HuH-7 (cell line): ENCODE measurements at places on chromosomes 2 and 18.

DNA sequence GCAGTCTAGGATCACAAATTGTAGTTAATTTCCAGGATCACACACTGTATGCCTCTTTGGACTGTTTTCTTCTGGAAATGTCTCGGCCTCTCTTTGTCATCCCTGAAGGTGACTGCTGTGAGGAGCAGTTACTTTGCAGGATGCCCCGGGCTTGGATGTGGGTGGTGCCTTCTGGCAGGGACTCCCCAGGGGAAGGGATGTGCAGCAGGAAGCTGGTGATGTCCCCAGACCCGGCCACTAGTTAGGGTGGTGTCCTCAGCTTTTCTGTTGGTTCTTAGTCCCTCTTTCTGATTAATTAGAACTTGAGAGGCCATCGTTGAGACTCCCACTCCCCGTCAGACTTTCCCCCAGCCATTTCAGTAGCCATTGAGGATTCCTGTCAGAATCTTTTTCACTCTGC lies 286.6 kb upstream of the HDAC4 start:
- DNase-seq = no peak

GRCh38 chr2:82656420-82656819 lies 1802.7 kb downstream of the SUCLG1 start:
- DNase-seq = no peak

DNA sequence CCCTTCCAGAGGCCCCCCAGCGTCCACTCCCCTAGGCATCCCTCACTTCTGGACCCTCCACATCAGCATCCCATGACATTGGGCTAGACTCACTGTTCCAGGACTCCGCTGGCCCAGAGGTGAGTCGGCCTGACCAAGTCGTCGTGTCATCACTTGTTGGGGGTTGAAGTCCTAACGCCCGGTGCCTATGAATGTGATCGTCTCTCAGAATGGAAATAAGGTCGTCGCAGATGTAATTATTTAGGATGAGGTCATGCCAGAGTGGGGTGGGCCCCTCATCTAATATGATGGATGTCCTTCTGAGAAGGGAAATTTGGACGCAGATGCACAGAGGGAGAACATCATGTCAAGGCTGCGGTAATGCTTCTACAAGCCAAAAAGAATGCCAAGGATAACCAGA lies 142.7 kb downstream of the AGAP1 start:
- no peak for DNase-seq

DNA sequence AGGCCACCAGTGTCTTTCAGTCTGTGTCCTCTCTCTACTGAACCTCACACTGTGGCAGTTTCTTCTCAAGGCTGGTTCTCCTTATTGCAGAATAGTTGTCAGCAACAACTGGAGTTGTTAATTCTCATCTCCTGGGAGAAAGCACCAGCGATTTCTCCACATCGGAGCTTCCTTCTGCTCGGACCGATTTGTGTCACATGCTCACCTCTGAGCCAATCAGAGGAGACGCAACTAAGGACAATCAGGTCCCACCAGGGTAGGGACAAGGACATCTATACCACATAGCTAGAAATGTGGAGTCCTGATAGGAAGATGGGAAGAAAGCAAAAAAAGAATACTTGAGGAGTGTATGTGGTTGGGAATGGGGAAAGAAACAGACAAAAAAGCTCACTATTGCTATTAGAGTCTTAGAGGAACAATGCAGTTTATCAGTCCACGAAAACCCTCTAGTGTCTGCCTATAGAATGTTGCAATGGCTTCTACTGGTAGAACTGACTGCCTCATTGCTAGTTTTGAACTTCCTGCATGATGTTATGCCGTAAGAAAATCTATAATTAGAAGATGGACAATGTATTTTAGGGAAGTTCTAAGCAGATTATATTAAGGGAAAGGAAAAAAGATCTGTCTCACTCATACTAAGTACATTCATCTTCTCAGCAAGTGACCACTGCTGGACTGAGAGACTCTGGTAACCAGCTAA lies 169.7 kb downstream of the CDCA7 start:
- DNase-seq = no peak

GRCh38 chr2:79511320-79511951 lies 1.4 kb upstream of the CTNNA2 start:
- DNase-seq = peak; percentile 37

DNA sequence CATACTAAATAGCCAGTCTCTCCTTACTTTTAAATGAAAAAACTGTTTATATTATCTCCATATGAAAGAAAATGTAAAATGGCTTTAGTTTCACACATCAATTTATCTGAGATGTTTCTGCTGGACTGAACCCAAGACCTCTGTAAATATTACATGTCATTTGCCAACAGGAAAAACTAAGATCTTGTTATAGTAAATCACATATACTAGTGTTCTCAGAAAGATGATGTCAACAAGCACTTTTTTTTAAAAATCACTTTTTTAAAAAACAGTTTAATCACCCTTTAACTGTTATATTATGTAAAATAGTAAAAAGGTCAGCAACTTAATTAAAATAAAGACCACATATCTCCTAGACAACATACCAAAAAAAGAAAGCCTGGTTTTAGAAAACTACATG lies 46.3 kb downstream of the PTPN2 start:
- no peak for DNase-seq

DNA sequence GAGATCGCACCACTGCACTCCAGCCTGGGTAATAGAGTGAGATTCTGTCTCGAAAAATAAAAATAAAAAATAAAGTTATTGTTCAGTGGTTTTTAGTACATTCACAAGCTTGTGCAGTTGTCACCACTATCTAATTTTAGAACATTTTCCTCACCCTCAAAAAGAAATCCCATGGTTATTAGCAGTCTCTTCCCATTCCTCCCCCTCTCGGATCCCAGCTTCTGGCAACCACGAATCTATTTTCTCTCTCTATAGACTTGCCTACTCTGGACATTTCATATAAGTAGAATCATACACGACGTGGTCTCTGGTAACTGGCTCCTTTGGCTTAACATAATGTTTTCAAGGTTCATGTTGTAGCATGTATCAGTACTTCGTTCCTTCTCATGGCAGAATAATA lies 38.6 kb downstream of the CABLES1 start:
- DNase-seq = no peak

DNA sequence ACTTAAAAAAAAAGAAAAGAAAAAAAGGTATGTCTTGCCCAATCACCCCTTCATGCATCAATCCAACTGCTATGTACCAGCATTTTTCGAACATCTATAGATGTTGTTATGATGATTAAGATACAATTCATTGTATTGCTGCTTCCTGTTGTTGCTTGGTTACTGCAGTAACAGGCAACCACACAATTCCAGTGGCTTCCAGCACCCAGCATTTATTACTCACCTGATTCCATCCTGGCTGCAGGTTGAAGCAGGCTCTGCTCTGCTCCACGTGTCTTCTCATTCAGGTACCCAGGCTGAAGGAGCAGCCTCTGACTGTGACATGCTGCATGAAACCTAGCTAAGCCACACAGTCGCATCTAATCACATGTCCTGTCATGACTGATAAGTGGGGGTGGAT lies 196.9 kb downstream of the INO80D start:
- DNase-seq = no peak

GRCh38 chr2:25552318-25552717 lies 121.1 kb downstream of the DTNB start:
- no peak for DNase-seq

DNA sequence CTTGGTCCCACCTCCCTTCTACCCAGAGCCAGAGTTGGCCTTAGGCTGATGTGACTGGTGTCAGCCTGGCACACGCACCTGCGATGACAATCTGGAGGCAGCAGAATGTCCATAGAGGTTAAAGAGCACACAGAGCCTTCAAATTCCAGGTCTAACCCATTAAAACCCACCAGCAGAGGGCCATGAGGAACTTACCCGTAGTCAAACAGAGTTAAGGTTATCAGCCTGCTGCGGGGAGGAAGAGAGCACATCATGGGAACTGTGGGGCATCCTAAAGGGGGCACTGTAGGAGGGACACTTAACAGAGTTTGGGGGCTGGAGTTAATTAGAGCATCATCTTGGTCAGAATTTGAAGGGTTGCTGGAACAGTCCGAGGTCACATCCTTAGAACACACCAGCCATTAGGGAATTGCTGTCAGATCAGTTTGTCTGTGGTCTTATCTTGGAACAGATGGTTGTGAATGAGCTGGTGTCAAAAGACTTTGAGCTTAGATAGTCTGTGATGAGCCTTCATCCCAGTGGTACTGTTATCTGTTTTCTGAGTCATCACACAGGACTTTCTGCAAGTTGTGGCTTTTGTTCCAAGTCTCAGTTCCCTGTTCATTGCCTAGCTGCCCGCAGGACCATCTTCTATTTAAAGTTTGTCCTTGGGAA lies 248.6 kb downstream of the LOXHD1 start:
- DNase-seq = peak; percentile 20

DNA sequence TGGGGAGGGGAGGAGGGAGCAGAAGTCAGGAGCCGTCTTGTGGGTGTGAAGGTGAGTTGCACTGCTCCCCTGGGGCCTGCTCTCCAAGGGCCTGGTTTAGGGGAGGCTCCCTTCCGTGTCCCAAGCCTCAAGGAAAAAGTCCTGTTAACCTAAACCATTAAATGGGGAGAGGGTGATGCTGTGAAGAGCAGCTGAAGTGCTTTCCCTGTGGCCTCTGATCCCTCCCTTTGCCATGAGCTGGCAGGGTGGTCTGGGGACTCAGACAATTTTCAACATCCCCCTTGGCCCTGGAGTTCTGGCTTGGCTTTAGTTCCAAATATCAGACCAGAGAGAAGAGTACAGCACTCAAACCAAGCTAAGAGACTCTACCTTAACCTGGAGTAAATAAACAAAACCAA lies 692 bp upstream of the POMC start:
- DNase-seq = no peak

- DNase-seq = no peak
Observed at GRCh38 chr2:48651158-48651790, 33.6 kb downstream of the GTF2A1L start.

DNA sequence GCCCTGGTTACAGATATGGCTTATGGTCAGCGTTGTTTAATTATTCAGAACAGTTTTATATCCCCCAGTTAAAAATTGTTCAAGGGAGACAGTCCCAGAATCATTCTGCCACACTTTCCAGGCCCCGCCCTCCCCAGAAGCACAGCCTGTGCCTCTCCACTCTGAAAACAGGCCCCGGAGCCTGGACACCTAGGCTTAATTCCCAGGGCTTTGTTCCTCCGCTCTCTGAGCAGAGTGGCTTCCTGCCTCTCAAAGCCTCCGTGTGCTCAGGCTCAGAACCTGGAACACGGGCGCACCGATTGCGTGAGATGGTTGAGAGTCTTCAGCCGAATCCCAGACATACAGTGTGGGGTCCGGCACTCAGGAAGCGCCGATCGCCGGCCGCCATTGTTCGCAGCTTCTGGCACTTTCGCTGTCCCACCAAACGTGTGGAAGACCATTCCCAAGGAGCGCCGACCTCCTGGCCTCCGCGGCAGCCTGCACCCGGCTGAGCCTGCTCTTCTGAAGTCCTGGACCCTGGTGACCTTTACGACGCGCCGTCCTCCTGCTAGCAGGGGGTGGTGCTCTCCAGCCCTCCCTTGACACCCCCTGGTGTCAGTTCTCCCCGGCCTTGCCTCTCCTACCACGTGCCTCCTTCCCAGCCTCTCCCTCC lies 45.6 kb downstream of the TWIST2 start:
- DNase-seq = no peak

DNA sequence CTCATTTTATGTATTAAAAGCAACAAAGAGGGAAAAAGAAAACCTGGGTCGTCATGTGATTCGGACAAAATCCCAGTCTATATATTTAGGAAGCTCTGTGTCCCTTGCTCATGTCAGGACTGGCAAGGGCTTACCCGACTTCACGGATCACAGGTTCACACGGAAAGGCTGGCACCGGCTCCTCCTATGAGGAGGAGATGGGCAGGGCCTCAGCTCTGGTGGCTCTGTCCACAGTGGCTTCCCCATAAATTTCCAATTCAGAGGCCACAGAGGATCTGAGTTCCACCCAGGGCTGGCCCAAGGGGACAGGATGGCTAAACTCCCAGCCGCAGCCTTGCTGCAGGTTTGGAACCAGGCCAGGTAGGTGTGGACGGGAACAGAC lies 186.8 kb downstream of the BCL2 start:
- DNase-seq = no peak

DNA sequence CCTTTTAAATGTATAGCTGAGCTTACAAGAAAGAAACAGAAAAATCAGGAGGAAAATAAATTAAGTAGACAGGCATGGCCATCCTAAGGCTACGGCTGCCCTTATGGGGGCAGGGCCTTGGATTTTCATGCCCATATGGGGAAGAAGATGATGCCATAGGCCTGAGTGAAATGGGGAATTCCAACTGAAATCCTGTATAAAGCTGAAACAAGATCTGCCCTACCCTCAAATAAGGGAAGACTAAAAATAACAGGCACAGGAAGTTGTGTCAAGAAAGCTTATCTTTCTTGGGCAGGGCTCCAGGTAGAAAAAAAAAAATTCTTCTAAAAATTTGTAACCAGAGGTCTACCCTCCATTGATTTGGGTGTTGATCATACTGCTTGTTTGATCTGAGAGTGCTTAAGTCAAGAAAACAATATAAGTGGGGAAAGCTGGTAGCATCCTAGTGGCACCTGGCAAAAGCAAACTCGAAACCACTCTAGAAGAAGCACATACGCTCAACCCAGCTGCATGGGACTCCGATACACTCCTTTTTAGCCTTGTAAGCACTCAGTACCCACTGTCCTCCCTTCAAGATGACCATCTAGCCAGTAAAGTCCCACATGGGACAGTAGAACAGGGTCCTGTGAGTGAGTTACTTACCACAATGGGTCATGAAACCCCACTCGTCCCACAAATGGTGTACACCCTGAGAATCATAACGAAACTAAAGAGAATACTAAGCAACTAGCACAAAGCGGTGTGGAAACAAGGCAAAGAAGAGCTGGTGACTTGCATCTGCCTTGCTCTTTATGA lies 22.3 kb downstream of the DNAH7 start:
- DNase-seq = no peak

DNA sequence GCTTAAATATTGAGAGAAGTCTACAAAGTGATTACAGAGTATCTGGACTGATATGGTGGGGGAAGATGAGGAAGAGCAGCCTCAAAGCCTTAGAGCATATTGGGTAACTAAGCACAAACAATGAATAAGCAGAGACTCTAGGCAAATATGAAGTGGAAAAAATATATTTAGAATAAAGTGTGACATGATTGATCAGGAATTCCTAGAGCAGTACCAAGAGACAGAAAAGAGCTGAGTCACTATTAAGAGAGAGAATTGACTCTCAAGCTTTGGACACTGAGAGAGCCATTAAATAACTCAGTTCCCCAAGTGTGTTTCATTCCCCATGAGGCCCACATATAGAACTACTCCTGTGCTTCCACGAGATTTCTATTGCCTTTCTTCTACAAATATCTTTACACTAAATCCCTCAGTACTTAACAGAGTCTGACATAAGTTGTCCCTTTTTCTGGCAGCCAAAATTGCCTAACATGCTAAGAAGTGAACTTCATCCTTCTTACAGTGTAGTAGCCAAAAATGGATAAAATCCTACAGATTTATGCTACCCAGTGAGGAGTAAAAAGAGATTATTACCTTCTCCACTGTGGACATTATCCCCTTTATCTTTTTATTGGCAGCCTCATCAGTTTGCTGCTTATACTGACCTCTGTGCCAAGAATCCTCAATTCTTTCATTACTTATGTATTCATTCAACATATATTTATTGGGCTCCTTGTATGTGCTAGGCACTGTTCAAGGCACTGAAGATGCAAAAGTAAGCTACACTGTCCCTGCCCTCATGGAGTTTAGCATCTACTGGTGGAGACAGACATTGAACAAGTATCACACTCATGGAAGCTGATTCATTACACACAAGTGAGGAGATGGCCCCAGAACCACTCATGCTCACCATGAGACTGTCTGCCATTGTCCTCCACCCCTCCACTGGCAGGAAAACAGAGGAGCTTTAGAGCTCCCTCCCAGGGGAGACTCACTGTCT lies 45.4 kb downstream of the SLC40A1 start:
- no peak for DNase-seq

- DNase-seq = no peak
Observed at GRCh38 chr2:43318791-43319190, 92.4 kb upstream of the ZFP36L2 start.

- DNase-seq = no peak
Observed at GRCh38 chr2:136116813-136117390, 1.0 kb downstream of the CXCR4 start.
